ENCODE measurements at places on chromosomes 11 and 22.

DNA sequence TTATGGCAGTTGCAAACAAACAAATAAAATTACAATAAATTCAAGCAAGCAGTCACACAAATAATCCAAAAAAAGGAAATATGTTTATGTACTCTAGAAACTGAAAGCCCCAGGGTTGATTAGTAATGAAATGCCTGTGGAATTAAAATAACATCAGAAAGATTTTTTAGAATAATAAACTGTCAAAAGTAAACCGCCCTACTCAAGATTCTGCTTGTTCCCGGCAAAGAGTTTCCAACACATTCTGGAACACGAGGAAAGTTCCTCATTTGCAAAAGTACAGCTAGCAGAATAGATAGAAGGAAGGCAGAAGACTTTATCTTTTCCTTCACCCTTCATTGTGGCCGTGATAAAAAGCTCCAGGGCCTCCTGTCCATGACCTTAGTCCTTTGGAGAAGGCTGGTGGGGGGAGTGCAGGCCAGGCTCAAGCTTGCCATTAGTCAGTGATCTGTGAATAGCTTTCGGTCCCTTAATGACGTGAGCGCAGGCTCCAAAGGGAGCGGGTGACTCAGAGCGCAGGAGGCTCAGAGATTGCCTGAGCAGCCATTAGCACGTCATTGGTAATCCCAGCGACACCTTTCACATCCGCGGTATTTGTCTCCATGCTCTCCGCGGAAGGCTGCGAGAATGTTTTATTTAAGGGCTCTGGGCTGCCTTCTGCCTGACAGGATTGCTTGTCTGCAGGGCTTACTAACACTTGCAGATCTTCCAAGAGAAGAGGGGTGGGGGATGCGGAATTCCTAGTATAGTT, 458.3 kb downstream of the METTL15 start:
- peak; percentile 62 for DNase-seq

DNA sequence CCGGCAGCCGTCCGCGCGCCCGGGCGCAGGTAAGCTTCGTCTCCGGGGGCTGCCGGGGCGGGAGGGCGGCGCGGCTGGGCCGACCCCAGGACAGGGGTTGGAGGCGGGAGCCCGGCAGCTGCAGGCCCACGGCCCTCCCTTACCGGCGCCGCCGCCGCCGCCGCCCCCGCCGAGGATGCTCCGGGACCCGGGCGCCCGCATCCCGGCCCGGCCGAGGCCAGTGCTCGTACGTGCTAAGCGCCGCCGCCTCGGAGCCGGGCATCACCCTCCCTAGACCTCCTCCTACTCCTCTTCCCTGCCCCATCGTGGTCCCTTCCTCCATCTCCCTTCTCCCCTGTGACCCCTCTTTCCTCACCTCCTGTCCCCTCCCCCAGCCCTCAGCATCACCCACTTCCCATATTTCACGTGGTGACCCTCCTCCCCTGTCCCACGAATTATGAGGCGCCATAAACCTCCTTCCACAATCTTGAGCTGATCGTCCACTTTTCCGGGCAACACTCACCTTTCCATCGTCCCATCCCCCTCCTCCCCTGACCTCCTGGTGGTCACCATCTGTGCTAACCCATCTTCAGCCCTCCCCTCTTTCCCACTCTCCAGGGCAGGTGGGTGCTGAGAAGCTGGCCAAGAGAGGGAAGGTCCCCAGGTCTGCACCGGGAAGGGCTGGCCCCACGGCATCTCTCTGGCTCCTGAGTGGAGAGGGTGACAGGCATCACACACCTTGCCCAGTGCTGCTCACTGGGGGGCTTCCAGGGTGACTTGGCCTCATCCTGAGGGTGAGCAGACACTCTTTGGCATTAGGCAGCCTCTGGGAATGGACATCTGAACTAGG, 612 bp downstream of the ASPHD2 start:
- DNase-seq: no peak

- no peak for DNase-seq
These were observed 28.8 kb downstream of the CCDC81 start for GRCh38 chr11:86403458-86403857.

GRCh38 chr11:36824349-36824748, 226.3 kb upstream of the RAG2 start:
- DNase-seq: no peak

GRCh38 chr11:76669901-76670484, 554 bp downstream of the LRRC32 start:
- DNase-seq: peak; percentile 30

GRCh38 chr22:32708830-32709229, 92.7 kb upstream of the TIMP3 start:
- no peak for DNase-seq

DNA sequence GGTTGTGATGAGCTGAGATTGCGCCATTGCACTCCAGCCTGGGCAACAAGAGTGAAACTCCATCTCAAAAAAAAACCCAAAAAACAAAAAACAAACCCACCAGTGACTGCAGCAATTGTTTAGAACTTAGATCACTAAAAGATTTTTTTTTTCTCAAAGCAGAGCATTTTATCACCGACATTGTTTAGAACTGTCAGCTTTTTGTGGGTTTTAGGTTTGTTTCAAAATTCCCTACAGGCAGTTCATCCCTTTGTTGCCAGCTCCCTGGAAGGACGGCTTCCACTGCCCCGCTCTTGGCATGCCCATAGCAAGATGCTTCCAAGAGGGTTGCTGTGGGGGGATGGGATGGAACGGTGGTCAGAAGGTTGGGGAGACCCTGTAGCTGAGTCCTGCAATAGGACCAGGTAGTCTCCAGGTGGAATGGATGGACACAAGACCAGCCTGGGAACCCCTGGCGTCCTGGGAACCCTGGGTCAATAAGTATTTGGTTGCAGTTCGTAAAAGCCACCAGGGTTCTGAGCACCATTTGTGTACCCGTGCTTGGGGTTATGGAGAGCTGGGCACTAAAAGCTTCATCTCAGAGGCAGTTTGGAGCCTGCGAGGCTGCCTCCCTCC, 46.7 kb downstream of the TSPAN18 start:
- DNase-seq: no peak

DNA sequence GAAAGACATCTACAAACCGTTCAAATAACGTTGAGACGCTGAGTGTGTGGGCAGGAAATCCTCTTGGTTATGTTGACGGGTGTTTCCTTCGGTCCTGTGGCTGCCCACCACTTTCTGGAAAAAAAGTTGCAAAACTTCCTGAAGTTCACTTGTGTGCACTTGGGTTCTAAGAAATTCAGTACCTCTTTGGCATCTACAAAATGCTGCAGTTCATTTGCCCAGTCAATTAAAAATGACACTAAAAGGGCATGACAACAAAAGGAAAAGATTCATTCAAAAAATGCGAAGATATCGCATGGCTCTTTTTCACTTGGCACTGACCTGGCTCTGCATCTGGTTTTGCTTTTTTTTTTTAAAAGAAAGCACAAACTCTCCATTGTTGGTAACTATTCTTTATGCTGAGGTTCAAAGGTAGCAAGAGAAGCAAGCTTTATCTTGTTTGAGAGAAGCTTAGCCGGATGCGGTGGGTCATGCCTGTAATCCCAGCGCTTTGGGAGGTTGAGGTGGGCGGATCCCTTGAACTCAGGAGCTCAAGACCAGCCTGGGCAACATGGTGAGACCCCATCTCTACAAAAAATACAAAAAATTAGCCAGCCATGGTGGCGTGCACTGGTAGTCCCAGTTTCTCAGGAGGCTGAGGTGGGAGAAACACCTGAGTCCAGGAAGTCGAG, 10.6 kb upstream of the XBP1 start:
- no peak for DNase-seq

- DNase-seq: no peak
These were observed 43.7 kb downstream of the WNT11 start for GRCh38 chr11:76162336-76163288.

DNA sequence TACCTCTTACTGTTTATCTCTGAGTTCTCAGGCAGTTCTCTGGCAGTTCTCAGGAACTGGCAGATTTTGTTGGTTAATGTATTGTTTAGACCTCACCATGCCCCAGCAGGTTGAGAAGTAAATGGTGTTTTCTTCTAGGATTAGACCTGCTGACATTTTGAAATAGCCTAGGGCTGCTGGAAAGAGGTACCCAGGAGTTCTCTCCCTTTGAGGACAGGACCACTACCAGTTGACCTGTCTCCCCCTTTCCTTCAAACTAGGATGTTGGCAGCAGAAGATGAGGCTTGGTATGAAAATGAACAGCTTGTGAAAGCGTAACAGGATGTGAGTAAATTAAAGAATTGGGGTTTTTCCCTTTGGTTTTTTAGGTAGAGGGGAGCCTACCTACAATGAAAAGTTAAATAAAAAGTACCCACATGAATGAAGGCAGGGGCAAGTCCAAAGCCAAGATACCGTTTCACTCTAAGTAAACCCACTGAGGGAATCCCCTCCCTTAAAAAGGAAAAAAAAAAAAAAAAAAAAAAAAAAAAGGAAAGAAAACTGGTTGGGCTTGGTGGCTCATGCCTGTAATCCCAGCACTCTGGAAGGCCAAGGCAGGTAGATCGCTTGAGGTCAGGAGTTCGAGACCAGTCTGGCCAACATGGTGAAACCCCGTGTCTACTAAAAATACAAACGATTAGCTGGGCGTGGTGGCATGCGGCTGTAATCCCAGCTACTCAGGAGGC, 96.2 kb downstream of the PDHX start:
- no peak for DNase-seq

GRCh38 chr22:41447435-41448188, 1.0 kb upstream of the TOB2 start:
- no peak for DNase-seq

DNA sequence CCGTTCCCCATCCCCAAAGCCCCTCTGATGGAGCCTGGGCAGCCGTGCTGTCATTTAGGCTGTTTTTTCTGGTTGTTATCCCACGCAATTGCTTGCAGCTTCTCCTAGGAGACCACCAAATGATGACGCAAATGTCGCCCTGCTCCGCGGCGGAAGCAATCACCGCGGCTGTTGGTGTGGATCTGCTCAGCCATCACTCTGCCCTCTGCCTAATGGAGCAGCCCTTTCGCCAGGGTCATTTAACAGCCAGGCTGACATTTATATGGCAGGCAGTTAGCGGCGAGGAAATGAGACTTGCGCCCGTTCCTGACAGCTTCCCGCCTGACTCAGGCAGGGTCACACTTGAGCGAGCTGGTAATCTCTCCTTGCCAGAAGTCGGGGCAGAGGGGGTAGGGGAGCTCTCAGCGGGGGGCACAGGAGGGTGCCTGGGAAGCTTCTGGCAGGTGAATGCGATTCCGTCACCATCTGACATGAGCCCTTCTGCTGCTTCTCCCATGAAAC, 97.9 kb upstream of the RTL6 start:
- no peak for DNase-seq

DNA sequence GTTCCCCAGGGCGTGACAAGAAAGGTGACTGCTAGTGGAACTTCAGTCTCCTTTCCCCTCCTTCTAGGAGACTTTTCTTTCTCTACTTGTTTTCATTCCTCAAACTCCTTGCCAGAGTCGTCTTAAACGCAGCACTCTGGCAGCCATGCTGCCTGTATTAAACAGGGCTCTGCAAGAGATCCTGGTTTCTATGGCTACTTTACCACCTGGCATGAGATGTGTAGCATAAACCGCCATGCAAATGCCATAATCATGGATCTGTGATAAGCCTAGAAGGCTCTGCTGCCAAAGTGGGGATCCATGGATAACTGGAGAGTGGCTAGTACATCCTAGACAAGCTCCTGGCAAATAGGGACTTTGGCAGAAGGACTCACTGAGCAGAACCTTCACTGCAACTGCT, 321.1 kb downstream of the CADM1 start:
- DNase-seq: no peak

DNA sequence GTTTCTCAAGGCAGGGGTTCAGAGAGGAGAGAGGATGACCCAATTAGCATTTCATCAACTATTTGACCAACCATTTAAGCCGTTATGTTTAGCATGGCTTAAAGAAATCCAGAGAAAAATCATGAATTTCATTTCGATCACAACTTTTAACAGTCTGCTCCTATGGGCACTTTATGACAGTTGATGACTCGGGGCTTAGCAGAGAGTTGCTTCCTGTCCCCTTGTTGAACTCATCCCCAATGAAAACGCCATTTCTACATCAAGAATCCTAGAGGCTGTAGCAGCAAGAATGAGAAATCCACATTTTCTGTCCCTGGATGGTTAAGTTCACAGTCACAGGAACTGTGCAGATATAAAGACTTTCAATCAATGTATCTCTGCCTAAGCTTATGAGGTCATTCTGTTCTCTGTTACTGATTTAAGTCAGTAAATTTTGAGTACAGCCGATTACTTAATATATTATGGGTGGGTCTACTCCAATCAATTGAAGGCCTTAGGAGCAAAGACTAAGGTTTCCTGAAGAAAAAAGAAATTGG, 81.1 kb downstream of the BDNF start:
- DNase-seq: no peak

DNA sequence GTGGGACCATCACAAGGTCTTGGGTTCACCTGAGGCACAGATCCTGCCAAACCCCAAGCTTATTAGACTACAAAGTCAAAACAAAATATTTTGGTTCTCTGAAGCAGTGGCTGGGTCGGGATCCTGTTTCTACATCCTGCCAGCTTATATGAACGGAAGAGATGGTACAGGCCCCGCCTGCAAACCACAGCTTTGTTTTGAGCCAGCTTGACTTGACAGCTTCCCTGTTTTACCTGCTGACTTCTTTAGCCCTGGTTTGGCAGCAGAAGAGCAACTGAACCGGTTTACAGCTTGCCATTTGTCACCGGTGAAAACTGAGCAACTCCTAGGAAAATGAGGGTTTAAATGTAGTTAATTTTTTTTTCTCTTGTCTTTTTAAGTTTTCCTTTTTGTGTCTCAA, 11.4 kb downstream of the PACS1 start:
- DNase-seq: no peak

DNA sequence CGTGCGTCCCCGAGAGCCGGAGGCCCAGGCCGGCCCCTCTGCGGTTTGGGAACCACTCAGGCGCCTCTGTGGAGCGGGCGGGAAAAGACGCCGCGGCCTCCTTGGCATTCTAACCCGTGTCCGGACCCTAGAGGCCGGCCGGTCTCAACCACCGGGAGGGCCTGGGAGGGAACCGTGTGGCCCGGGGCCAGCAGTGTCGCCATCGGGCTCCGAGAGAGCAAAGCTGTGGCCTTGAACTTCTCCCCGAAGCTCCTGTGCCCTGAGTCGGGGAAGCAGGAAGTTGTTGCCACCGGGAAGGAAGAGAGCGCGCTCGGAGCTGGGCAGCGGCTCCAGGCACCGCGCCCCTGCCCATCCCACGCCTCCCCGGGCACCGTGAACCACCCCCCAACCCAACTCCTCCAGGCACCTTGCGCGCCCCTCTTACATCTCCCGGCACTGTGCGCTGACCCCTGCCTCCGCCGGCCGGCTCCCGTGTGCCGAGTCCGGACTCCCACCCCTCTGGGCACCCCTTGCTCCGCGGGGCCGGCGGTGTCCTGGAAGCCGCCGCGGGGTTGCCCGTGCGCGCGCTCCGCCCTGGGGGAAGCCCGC, 80.0 kb upstream of the PPARA start:
- DNase-seq: no peak
